ENCODE measurements at places on chromosomes 5 and 9.

DNA sequence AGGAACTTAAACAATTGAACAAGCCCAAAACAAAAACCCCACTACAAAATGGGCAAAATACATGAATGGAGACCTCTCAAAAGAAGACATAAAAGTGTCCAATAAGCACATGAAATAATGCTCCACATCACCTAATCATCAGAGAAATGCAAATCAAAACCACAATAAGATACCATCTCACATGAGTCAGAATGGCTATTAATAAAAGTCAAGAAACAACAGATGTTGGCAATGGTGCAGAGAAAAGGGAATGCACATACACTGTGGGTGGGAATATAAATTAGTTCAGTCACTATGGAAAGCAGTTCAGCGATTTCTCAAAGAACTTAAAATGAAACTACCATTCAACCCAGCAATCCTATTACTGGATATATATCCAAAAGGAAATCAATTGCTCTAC lies 337.4 kb upstream of the GRIA1 start:
- no peak for DNase-seq

GRCh38 chr5:96814041-96814440 lies 6.3 kb upstream of the ERAP1 start:
- no peak for DNase-seq

- DNase-seq = no peak
Measured at GRCh38 chr9:112555844-112556482, 69.3 kb downstream of the KIAA1958 start.

GRCh38 chr9:76519075-76519835 lies 60.3 kb downstream of the GCNT1 start:
- DNase-seq = no peak

DNA sequence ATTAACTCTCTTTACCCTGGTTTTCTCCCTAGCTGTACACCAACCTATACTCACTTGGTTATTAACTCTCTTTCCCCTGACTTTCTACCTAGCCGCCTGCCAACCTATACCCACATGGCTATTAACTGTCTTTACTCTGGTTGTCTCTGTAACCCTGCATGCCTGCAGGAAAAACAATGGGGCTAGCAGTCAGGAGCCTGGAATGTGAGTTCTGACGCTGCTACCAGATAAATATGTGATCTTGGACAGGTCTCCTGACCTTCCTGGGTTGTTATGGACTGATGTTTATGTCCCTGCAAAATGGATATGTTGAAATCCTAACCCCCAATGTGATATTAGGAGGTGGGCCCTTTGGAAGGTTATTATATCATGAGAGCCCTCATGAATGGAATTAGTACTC lies 119.2 kb downstream of the SMARCA2 start:
- no peak for DNase-seq

GRCh38 chr9:89864731-89865130 lies 259.9 kb downstream of the GADD45G start:
- no peak for DNase-seq

DNA sequence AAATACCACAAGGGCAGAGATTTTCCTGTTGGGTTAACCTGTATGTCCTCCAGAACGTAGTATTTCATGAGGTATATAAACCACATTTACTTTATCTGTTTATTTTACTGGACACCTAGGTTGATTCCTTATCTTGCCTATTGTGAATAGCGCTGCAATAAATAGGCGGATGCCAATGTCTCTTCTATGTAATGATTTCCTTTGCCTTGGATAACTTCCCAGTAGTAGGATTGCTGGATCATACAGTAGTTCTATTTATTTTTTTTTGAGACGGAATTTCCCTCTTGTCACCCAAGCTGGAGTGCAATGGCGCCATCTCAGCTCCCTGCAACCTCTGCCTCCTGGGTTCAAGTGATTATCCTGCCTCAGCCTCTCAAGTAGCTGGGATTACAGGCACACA lies 15.6 kb upstream of the TUT7 start:
- no peak for DNase-seq

GRCh38 chr9:18598969-18599368 lies 125.0 kb downstream of the ADAMTSL1 start:
- no peak for DNase-seq

DNA sequence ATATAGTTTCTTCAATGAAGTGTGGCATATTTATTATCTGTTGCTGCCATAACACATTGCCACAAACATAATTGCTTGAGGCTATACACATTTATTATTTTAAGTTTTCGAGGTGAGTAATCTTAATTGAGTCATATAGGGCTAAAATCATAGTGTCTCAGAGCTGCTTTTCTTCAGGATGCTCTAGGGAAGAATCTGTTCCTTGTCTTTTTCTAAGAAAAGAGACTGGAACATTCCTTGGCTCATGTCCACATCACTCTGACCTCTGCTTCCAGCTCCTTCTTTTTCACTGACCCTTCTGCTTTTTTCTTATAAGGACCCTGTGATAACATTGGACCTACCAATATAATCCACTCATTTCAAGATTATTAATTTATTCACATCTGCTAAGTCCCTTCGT lies 632.4 kb upstream of the TYRP1 start:
- DNase-seq = no peak

DNA sequence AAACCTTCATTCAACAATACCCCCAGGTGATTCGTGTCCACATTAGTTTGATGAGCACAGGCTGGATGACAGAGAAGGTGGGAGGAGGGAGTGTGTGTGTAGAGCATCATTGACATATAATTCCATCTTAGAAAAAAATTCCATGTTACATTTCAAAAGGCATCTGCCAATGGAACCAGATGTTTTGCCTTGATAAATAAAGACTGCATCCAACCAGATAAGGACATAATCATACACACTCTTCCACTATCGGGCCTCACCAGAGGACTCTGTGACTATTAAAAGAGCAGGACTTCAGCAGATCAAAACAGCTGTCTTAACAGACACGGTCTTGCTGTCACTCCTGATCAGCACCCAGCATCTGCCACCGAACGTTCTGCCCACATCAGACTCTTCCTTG lies 96.4 kb upstream of the SPIN1 start:
- DNase-seq = no peak

DNA sequence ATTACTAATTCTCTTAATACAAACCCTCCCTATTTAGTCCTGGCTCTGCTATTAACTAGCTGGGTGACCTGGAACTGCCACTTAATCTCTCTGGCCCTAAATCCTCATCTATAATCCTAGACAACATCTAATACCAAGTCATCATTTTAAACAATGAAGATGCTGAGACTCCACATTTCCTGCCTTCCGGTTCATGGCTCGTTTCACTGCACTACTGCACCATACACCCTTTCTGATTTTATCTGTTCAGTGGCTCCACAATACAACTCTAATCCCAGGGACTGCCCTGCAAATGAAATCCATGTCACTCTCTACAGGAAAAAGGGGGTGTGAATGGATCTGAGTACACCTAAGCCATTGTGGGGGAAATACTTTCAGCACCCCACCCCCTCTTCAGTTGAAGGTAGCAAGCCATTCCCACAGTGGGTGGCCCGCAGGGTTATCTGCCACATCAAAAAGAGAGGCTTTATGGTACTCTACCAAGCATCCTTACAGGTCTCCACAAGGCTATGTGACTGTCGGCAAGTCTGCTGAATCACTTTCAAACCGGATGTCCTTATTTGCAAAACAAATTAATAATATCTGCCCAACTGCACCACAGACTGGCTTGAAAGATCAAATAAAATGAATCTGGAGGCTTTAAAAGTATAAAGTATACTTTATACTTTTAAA lies 89.5 kb downstream of the EPB41L4A start:
- DNase-seq = no peak

GRCh38 chr5:173613433-173614159 lies 2.9 kb downstream of the BOD1 start:
- no peak for DNase-seq

GRCh38 chr5:15808577-15808976 lies 308.6 kb downstream of the FBXL7 start:
- no peak for DNase-seq
